ENCODE measurements at places on chromosomes 7 and 10.

DNA sequence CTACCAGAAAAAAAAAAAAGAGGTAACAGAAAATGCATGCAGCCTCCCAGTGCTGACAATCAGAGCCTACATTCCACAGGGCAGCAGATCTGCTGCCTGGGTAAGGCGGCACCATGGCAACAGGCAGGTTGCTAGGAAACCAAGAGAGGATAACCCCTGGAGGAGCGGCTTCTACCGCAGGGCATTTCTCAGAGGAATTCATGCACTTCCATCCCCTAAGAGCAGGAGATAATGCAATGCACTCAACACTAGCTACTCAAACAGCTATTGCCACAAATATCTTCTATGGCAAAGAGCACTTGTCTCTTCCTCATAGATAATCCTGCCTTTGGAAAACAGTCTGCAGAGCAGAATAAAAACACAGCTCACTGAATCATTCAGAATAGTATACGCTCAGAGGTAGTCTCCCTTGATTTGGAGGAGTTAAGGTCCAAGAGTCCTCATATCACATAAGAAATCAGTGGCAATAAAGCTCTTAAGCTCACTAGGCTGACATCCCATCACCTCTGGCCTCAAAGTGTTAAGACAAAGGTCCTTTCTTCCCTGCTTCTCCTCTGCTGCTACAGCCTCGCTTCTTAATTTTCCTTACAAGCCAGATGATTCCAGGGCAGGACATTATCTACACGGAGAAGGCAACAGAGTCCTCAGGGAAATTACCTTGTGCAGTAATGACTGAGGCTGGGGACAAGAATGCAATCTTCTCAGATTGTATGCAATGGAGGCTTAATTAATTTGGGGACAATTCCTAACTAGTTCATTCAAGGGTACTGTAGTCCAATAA lies 10.7 kb downstream of the PSAP start:
- no peak for DNase-seq

DNA sequence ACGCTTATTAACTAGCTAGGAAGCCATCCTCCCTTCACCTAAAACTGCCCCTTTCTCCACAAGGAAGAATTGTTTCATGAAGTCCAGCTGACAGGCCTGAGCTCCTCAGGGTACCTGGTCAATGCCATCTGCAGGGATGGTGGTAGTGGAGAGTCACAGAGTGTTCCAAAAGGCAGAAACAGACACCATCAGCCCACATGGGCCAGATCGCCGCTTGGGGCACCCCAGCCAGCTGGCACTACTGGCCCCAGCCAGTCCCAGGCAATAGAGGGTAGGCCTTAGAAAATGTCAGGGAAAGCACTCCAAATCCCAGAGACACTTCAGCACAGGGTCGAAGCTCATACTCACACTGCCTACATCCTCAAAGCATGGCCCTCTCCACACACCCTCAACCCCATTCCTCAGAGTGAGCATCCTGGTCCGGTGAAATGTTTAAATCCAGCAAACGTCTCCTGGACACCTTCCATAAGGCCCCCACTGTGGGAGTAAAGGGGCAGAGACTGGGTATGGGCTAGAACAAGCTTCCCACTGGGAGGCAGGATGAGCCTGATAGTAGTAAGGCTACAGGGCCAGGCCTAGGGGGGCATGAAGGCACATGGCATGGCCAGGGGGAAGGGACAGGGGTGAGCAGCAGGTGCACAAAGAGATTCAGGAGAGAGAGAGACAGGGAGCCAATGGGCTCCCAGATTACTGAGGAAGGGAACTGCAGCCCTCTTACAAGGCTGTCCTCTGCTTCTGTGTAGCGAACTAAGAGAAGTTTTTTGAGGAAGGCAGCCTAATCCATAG lies 1.9 kb downstream of the LRRC20 start:
- no peak for DNase-seq

- no peak for DNase-seq
Observed at GRCh38 chr10:21750424-21750823, 216.4 kb downstream of the MLLT10 start.

- no peak for DNase-seq
Observed at GRCh38 chr10:97667463-97667862, 19.6 kb downstream of the AVPI1 start.

GRCh38 chr7:19674266-19674960 lies 34.4 kb downstream of the POLR1F start:
- DNase-seq, result no peak

DNA sequence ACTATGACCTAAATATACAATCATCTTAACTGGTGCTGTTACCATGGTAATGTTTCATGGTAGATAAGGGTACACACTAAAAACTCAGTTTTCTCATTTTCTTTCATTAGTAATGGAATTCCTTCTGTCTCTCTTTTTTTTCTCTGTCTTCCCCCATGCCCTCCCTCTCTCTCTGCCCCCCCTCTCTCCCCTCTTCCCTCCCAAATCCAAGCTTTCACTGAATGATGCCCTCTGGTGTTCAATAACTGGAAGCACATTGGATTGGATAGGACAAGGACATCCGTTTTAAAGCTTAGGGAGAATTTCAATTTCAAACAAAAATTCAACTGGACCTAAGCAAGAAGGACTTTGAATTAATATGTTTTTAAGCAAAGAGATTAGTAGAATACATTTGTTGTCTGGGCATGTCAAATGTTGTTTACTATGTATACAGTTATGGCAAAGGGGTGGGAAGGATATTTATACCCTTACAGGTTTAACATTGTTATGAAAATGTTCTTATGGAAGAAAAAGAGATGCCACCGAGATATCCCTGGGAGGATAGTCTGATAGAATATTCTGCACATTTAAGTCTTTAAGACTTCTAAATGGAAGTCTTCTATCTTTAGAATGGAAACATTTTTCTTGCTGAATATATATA lies 6.1 kb downstream of the CHRM2 start:
- no peak for DNase-seq

All from GM12891 (cell line).